Skeletal muscle cell (primary cell): ENCODE measurements at places on chromosomes 7 and 10.

- no peak for DNase-seq
These were observed 155.1 kb downstream of the ANK3 start for GRCh38 chr10:60234551-60234950.

DNA sequence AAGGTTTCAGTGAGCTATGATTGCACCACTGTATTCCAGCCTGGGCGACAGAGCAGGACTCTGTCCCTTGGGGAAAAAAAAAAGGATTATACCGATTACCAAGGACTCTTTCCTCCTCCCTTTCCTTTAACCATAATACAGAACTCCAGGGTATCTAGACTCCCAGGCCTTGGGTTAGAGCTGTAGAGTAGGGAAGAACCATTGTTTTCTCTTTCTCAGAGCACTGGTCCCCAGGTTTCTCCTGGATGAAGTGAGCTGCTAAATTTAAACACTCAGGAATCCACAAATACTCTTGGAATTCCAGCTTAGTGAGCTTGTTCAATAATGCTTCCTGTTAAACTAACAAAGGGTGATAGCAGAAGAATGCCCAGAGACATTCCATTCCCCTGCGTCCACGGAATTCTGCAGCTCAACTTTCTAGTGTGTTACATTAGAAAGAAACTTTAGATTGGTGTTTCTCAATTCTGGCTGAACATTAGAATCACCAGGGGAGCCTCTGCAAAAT lies 14.6 kb upstream of the RPEL1 start:
- DNase-seq = peak; percentile 83

DNA sequence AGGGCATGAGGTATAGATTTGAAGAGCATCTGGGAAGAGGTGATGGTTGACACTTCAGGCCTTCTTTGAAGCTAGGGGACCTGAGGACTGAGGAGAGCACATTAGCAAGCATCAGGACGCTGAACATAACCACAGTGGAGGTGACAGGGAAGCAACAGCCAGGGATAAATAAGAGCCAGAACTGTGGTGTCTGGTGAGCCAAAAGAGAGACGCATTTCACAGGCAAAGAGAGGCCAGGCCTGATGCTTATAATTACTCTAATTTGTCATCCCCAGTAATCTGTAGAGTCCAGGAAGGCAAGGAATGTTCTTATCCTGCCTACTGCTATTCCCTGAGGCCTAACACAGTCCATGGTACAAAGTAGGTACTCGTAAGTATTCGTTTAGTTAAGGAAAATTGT lies 10.4 kb upstream of the FAS start:
- DNase-seq = no peak

DNA sequence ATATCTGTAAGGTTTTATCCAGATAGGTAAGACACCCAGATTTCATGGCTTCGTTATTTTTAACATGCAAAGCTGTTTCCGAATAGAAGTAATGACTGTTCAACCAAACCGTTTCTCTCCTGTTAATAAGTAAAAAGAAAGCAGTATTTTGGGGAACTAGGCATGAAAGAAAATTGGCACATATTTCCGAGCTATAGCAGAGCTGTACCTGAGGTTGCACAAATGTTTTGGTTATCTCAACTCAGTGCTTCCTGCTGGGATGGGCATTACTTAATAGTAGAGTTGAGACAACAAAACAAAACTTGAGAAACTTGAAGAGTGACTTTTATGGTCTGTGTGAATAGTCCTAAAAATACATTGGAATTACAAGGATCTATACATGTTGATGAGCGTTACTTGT lies 564.3 kb upstream of the SORCS1 start:
- no peak for DNase-seq

GRCh38 chr10:35224045-35224740 lies 97.5 kb downstream of the CREM start:
- DNase-seq = no peak

DNA sequence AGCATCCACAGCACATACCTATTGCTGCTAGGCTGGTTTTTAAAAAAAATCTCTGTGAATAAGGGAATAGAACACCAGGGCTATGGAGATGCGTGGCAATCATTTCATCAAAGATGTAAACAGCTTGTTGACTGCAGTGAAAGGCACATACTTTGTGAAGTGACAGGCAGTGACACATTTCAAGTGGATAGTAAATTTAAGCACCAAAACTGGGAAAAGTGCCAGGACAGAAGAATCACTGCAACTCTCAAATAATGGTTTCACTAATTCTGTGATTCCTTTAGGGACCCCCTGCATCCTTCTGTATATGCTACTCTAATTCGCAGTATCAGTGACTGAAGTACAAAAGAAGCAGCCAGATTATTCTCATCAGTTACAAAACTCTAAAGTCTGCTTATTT lies 145.2 kb upstream of the KLF14 start:
- no peak for DNase-seq

GRCh38 chr10:61869774-61870525 lies 31.5 kb upstream of the ARID5B start:
- no peak for DNase-seq

DNA sequence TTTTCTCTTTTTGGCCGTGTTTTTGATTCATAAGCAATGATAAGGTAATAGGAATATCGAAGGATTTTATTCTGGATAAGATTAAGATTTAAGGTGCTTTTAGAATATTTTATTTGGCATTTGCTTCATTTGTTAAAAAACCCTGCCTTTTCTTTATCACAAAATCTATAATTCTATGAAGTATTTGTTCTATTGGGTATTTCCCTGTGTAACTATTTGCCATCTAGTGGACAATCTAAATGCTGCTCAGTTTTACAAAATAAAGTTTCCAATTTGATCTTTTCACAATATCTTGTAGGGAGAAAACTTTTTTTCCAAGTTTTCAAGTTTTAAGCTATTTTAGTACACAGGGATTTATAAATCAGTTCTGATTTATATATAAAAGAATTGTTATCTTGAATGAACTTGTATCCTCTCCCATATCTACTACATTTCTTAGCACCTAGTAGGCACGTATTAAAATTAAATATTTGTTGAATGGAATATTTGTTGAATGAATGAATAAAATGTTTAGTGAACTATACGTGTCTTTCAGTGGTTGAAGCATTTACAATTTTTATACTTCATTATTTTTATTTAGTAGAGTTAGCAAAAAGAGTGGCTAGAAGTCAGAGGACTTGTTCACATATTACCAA lies 26.5 kb downstream of the ANKRD7 start:
- no peak for DNase-seq
